Fibroblast of the aortic adventitia (primary cell): ENCODE measurements at places on chromosomes 7 and 10.
A peak's percentile ranks its signal among the peaks of the same experiment; 100 is the strongest.

DNA sequence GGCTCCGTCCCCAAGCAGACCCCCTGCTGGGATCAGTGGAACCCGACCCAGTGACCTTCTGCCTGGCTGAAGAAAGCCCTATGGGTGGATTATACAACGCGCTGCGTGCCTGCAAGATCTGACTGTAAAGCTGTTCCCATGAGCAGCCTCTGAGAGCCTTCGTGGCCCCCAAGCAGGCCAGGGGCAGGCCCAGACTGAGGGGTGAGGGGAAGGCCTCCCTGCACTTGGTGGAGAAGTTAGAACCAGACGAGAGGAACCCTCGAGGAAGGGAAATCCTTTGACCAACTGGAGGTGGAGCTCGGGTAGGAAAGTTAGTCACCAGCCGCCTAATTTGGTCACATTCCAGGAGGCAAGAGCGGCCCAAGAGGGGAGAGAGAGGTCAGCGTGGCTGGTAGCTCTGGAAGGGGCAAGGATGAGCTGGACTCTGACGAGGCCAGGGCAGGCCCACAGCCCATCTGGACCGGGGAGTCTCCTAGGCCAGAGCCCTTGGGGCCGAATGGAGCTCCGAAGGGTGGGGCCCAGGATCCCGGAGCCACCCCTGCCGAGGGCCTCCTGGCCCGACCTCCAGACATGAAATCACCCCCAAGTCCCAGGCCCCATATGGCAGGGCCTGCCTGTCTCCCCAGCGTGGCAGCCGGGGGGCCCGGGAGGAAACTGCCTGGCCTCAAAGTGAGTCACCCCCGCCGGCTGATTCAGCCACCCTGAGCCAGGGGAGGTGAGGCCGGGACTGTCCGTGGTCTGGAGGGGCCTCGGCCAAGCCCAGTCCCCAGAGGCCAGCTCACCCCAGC lies 23.3 kb upstream of the PDGFA start:
- peak; percentile 86 for DNase-seq

- no peak for DNase-seq
Measured at GRCh38 chr7:139382439-139382838, 22.7 kb downstream of the LUC7L2 start.

DNA sequence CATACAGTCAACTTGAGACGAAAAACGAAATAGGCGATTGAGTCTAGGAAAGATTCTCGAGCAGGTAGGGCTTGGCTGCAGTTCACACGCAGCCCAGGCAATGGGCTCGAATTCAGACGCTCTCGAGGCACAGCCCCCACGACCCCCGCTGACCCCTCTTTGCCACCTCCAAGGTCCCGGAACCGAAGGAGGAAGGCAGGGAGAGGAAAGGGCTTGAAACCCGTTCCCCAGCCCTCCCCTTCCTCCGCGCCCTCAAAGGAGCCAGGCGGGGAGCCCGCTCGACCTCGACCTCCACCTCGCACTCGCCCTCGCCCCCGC lies 441 bp downstream of the CCDC186 start:
- no peak for DNase-seq

GRCh38 chr7:95723583-95724180 lies 48.7 kb upstream of the DYNC1I1 start:
- peak; percentile 48 for DNase-seq

GRCh38 chr10:122207596-122207995 lies 63.5 kb upstream of the BTBD16 start:
- no peak for DNase-seq

DNA sequence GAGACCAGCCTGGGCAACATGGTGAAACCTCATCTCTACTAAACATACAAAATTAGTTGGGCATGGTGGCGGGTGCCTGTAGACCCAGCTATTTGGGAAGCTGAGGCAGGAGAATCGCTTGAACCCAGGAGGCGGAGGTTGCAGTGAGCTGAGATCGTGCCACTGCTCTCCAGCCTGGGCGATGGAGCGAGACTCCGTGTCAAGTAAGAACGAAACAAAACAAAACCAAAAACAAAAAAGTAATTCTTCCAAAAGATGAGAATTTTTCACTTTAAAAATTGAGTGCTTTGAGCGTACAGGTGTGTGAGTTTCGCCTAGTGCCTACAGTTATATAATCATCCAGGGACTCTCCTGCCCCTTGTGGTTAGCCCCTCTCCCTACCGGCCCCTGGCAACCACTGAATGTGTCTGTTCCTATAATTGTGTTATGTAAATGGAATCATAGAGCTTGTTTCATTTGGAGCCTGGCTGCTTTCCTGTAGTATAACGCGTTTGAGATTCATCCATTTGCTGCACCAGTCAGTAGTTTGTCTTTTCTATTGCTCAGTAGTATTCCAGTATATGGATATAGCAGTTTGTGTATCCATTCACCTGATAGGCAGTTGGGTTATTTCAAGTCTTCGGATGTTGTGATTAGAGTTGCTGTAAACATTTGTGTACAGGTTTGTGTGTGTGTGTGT lies 80.0 kb downstream of the RBM33 start:
- no peak for DNase-seq

DNA sequence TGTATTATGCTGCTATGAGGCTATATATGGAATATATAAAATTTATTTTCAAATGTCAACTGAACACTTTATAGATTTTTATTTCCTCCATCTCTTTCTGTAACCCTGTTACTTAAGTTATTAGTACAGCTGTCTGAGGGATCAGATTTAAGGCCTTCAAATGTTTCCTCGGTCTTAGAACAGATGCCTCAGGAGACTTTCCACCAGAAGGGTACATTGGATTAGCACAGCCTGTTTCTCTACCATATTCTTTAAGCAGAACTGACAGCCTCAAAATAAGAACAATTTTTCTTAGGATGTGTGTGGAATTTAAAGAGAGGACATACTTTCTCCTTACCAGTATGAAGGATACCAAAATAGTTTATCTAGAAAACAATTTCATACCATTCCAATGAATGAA lies 53.0 kb upstream of the HGF start:
- no peak for DNase-seq

- DNase-seq: peak; percentile 86
Measured at GRCh38 chr10:114520453-114520852, 116.2 kb upstream of the AFAP1L2 start.

DNA sequence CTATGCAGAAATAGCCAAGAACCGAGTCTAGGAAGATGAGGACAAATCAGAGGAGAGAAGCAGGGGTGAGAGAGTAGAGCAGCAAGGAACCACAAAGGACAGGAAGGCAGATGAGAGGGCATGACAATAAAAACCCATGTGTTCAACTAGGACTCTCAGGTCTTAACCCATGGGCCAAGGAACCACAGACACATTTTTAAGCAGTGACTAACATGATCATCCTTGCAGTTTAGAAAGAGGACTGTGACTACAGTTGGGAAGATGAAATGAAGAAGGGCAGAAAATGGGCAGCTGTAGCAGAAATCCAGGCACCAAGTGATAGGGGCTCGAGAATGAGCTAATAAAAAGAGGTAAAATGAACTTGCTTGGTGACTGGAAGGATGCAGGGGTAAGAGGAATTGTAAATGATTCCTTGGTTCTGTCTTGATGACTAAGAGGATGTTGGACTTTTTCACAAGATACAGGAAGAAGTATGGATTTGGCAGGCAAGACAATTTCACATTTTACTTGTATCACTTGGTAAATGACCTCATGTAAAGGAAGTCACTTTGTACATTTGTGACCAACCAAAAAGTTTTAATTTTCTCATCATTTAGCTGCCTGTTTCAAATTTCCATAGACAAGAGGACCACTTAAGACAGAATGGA lies 22.8 kb downstream of the SGMS1 start:
- DNase-seq: no peak

- DNase-seq: no peak
Measured at GRCh38 chr10:130963052-130963393, 348.5 kb downstream of the TCERG1L start.

GRCh38 chr10:118725886-118726500 lies 28.8 kb downstream of the CACUL1 start:
- DNase-seq: peak; percentile 36

DNA sequence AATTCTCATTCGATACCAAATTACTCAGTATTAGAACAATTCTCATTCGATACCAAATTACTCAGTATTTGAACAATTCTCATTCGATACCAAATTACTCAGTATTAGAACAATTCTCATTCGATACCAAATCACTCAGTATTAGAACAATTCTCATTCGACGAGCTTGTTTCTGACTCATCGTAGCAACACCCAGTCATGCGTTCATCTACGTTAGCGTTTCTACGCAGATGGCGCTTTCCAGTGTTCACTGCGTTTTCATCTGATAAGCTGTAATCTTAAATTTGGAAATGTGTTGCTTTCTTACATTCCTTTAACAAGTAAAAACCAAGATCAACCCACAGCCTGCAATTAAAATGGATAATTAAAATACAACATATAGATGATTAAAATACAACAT lies 276.3 kb downstream of the ZMYND11 start:
- DNase-seq: no peak

- no peak for DNase-seq
Measured at GRCh38 chr7:86645676-86646276, 2.1 kb downstream of the GRM3 start.

DNA sequence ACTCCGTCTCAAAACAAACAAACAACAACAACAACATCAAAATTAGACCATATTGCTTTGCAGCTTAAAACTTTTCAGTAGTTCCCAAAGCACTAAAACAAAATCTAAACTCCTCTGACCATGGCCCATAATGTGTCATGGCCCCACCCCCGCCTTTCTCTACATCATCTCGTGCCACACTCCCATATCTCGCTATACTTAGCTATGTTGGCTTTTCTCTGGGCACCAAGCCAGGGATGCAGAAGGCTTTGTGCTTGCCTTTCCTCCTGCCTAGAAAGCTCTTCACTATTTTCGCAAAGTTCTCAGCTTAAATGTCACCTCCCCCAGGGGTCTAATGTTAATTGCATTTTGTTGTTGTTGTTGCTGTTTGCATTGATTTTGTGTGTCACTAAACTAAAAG lies 15.1 kb upstream of the SLC16A12 start:
- peak; percentile 45 for DNase-seq

DNA sequence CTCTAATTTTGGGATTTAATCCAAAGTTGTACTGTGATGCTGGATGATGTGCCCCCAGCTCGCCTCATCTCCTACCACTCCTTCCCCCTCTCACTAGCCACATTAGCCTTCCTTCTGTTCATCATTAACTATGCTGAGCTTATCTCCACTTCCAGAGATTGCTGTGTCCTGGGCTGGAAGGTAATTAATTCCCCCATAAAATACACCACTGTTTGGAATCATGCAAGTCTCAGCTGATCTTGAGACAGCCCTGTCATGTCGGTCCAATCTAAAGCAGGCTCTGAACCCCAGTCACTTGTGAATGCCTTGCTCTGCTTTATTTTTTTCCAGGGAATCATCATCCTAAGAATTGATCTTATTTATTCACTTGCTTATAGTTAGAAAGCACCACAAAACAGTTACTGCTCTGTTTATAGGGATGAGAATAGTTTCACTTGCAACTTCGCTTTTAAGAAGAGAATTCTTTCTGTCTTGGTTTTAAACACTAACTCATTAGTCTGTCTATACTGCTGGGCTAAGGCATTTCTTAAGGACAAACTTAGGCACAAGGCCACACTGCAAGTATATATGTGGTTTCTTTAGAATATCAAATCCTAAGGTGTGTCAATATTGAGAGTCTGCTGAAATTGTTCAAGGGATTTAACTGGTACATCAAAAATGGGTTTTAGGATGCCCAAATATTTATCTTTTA lies 341.1 kb upstream of the SEMA3A start:
- no peak for DNase-seq

DNA sequence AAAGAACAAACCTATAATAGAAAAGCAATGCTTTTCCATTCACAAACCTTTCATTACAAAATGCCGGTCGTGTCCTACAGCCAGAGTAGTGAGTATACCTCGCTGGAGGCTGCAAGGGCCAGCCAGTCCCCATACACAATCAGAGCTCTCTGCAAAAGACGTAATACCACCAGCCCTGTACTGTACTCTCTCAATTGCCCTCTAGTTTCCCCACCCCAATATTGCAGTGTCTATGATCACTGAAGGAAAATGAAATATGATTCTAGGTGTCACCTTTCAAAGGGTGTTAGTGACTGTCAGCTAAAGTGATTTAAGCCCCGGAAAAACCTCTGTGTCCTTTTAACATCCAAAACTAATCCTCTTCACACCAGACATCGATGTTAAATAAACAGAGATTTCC lies 24.8 kb downstream of the PLXNA4 start:
- no peak for DNase-seq

DNA sequence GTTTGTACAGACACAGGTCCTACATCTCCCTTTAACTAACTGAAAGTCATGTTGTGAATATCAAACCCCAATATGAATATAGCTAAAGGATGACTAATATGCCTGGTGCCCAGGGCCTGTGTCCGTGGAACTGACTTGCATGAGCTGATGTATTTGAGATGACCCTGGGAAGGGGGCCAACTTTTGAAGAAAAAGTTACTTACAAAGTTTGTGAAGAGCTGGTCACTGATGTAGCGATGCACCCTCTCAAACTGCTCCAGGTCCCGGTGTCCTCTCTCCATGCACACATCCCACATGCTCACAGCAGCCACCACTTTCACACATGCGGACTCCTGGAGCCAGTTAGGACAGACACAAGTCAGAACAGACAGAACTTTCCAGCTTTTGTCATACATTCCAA lies 106.2 kb downstream of the ABCC2 start:
- peak; percentile 63 for DNase-seq

DNA sequence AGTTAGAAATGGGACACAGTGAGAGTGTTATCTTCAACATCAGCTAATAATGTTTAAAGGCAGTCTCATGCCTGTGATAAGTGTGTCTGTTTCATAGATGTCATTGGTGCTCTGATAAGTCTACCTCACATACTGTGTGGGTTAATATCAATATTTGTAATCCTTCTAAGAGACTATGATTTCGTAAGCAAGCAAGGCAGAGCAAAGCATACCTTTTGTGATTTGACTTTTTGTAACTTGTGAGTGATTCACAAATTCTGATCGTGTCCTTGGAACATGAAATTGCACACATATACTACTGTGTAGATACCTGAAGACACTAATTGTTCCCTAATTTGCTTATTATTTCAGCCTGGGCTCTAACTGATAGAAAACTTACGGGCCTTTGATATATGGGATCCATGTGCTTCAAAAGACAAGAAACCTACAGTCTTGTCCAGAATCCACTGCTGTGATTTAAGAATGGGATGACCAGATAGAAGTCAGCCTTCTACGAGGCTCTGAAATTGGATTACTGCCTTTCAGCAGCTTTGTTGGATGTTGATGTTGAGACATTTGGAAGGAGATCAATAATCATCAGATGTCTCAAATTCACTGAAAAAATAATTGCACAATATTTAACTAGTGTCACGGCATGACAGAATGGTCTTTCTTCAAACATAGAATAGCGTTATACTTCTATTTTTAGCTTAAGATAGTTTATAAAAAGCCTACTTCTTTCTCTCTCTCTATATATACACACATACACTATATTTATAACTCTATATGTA lies 63.2 kb upstream of the KLF6 start:
- DNase-seq: peak; percentile 44

GRCh38 chr7:27549606-27550005 lies 113.1 kb downstream of the HIBADH start:
- DNase-seq: no peak

GRCh38 chr7:116165717-116166116 lies 44.6 kb upstream of the TES start:
- DNase-seq: no peak
